ENCODE measurements at places on chromosomes 5 and 9.

DNA sequence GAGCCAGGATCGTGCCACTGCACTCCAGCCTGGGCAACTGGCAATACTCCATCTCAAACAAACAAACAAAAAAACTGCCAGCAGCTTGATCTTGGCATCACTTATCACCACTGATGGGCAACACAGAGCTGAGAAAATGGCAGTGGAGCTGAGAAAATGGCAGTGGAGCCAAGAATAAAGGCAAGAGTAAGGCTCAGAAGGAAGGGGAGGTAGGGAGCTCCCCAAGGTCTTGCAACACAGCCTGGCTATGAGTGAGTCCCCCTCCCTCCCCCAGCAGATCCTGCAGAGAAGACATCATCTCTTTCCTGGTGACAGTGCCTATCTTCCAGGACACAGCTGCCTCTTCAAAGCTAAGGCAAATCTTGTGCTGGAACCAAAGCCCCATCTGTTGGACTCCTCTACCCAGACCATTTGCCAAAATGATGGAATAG lies 70.3 kb downstream of the UGCG start:
- no peak for DNase-seq

DNA sequence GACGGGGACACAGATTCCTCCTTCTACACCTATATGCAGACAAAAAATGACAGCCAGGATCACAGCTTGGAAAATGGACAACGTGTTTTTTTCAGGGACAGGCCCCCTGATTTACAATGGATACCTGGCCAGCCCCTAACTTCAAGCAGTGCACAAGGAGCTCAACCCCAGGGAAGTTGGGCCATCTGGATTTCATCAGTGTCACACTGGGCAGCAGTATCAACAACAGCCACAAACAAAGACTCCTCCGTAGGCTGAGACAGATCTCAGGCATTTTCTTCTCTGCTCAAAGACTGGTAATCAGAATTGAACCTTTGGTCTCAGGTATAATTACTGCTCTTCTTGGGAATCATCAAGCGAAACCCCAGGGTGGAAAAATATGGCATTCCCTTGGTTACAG lies 374.0 kb downstream of the ZNF608 start:
- no peak for DNase-seq

DNA sequence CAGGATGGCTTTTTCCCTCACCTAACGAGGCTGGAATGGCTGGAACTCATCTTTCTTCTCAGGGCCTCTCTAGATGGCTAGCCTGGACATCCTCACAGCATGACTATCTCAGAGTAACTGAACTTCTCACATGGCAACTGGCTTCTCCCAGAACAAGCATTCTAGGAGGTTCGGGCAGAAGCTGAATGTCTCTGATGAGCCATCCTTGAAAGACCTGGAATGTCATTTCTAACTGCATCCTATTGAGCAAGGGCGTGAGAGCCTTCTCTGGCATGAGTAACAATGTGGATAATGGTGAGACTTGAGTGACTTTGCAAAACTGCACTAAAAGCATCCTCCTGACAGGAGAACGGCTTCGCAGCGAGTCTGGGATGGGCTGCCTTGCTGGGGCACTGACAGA lies 487.7 kb downstream of the MAT2B start:
- DNase-seq: no peak

- DNase-seq: no peak
Observed at GRCh38 chr9:114285166-114285867, 37.6 kb upstream of the ORM1 start.

DNA sequence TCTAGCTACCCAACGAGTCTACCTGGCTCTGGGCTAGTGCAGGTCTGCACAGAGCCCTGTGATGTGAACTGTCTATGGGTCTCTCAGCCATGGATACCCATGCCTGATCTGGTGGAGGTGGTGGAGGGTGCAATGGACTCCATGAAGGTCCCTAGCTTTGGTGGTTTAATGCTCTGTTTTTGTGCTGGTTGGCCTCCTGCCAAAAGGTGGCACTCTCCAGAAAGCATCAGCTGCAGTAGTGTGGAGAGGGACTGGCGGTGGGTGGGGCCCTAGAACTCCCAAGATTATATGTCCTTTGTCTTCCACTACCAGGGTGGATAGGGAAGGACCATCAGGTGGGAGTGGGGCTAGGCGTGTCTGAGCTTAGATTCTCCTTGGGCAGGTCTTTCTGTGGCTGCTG lies 290.1 kb downstream of the AGTPBP1 start:
- DNase-seq: no peak

Measured in NCI-H1436 treated with DMSO at 0.1 percent for 48 hours (cell line).